8988T (cell line): ENCODE measurements at places on chromosomes 12 and 14.

DNA sequence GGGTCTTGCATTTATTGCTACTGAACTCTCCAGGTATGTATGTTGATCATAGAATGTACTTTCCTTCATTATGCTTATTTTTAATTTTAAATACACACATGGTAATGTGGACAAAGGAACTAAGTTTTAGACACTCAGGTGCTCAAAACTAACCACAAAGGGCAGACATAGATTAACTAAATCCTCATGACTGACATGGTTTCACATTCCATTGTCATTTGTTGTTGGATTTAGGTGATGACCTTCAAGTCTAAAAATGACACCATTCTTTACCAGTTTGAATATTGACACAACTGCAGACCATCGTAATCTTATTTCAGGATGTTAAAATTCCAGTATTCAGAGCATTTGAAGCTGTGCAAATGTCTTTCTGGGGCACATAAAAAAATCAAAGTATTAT lies 128.4 kb downstream of the BBS10 start:
- DNase-seq: no peak

DNA sequence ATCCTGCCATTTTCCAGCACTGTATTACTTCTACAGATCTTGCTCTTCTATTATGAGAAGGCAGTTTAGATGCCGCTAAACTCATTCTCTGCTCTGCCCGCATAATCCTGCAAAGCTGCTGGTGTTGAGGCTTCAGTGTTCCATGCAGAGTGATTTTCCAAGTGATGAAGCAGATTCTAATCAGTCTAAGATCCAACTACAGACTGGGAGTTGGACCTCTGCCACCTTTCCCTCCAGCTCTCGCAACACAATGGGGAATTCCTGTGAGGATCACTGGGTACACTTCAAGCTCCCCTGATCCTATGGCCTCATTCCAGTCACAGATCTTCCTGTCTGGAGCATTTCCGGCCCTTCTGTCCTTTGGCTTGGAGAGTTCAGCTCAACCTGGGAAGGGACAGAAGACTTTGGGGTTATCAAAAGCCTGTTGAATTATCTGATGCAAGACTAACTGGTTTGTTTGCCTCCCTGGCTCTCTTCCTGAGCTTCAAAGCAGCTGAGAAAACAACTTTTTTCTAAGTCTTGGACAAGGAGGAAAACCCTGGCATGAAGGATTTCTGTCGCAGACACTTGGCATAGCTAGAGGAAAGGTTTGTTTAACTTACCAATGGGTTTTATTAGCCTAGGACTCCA lies 333.9 kb downstream of the ZFP36L1 start:
- no peak for DNase-seq

GRCh38 chr14:22886500-22887259 lies 3.7 kb downstream of the REM2 start:
- no peak for DNase-seq

GRCh38 chr14:100034468-100034867 lies 30.8 kb upstream of the EVL start:
- no peak for DNase-seq

DNA sequence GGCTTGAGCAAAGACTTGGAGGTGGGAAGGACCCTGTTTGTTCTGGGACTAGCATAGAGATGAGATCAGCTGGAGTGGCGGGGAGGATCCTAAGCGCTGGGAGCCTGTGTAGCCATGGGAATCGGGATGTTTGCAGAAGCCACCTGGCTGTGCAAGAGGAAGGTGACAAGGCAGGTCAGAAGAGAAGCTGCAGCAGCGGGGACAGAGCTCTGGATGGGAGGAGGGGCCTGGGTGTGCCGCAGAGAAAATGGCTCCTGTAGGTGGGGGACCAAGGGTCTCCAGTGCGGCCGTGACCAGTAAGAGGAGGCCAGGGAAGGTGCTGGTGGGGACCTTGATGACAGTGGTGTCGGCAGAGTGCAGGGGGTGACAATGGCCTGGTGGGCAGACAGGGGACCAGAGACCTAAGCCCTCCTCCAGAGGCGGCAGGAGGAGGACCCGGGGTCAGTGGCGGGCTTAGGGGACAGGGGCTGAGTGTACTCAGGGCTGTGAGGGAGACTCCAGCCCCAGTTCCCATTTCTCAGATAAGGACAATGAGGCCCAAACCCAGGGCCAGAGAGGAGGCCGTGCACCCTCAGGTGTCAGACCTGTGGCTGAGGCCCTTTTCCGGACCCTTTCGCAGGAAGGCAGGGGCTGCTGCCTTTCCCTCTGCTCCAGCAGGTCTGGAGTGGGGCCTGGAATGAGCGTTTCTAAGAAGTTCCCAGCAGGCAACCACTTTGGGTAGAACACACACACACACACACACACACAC lies 206.6 kb upstream of the RTL1 start:
- DNase-seq: no peak

GRCh38 chr12:67701121-67701520 lies 52.6 kb downstream of the DYRK2 start:
- DNase-seq: no peak

- DNase-seq: no peak
These were observed 4.2 kb downstream of the HSPB8 start for GRCh38 chr12:119182701-119183493.

DNA sequence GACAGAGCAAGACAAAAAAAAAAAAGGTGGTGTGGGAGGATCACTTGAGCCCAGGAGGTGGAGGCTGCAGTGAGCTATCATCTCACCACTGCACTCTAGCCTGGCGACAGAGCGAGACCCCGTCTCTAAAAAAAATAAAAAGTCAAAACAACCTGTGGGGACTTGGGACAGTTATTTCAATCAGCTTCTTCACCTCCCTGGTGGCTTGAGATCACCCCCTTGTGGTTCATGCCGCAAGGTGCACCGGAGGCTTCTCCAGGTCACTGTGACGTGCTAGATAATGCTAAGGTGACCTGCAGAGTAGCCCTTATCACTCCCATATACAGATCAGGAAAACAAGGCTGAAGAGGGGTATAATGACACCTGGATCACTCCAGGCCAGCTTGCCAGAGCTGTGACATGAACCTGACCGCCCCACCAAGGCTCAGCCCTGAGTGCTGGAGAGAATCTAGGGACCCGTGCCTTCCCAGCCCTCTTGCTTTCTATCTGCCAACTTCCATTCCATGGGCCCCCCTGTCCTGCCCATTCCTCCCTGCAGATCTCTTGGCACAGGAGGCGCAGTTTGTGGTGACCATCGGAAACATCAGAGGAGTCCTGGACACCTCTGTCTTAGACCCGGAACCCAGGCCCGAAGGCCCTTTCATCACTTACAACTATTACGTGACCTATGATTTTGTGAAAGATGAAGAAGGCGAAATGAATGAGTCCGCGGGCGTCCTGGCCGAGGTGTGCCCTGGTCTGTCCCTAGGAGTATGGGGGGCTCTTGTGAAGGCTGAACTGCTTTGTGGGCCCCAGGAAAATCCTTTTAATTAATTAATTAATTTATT lies 8.1 kb downstream of the LRRC43 start:
- DNase-seq: peak; percentile 88

DNA sequence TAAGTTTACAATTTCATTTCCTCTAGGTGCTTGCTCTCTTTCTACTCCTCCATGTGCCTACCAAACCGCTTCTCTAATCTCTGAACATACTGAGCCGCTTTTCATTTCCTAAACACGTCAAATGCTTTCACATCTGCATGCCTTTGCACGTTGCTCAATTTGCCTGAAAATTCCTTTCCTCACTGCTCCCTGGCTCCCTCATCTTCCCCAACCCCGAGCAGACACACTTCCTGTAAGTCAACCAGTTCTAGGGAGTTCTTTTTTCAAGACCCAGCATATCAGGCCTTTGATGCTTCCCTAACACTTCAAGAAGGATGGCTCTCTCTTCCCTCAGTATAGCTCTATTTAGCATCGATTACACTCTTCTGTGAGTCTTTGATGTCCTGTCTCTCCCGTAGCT lies 50.3 kb downstream of the LMO3 start:
- no peak for DNase-seq

DNA sequence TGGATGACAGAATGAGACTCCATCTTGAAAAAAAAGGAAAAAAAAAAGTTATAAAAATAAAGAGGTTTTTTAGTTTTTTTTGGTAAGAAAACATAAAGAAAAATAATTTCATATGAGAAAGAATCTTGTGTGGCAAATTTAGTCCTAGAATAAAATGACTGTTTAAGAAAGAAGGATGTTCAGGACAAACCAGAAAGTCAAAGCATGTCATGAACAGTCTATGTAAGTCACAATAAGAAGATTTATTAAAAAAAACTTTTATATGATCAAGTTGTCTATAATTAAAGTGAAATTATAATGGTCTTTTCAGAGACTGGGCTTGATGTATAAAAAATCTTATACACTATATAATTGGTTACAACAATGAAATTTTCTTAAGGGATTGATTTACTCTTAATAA lies 68.1 kb upstream of the HECTD1 start:
- DNase-seq: no peak

DNA sequence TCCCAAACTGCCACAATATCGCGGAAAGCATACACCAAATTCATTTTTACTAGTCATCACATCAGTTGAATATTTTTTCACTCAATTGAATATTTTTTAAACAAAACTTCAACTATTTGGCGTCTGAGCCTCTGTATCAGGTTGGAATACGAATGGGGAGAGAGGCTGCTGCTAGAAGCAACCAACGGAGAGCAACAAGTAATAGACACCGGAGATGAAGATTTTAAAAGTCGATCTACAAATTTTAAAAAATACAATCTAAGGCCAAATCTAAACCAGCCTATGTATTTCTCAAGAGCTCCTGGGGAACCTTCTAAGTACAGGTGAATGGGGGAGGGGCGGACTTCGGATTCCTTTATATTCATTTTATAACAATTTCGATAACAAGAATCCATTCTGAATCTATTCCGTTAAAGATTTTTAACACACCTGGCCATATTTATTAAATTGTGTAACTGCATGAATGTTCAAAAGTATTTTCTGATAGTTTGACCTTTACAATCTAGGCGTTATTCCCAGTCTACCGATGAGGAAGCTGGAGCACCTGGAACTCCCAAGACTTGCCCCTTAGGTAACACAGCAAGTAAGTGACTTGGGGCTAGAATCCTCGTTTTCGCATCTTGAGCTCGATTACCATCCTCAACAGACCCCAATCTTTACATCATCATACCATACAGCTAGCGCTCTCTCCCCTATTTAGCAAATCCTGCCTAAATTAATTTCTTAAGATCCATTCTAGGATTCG lies 1.2 kb downstream of the GNPNAT1 start:
- DNase-seq: no peak

GRCh38 chr12:105977652-105978051 lies 161.1 kb downstream of the NUAK1 start:
- DNase-seq: no peak

GRCh38 chr14:72543341-72543740 lies 350.6 kb downstream of the DPF3 start:
- no peak for DNase-seq

DNA sequence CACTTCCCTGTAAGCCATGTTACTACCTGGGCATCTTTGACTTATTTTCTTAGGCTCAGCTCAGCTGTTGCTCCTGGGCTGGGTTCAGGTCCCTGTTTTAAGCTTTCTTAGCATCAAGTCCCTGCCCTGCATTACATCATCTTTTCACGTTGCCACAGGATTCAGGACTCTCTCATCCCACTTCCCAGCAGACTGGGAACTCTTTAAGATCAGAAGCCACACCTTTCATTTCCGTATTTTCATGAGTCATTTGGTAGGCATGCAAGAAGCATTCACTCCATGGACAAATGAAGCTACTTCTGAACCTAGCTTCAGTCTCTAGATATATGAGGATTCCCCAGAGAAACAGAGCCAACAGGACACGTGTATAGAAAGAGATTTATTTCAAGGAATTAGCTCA lies 726.8 kb downstream of the VRK1 start:
- DNase-seq: no peak

DNA sequence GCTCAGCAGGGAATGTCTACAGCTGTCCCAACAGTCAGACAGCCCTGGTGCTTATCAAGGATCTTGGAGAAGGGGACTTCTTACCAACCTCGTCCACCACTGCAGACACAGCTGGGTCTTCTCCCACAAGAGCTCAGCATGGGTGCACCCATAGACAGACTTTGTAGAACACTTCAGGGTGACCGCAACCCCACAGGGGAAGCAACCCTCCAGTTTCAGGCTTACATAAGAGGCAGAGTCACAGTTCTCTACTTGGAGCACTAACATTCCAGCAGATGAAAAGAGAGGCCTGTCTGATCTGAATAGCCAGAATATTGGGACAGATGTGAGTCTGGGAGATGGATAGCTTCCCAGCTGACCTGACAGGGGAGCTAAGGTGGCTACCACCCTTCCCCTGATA lies 3.5 kb upstream of the CLEC1A start:
- no peak for DNase-seq

- DNase-seq: no peak
These were observed 5.0 kb downstream of the REM2 start for GRCh38 chr14:22887990-22888378.

GRCh38 chr12:38527631-38528030 lies 211.1 kb downstream of the ALG10B start:
- DNase-seq: no peak

- no peak for DNase-seq
These were observed 209.3 kb upstream of the FOXN3 start for GRCh38 chr14:89626233-89626806.

DNA sequence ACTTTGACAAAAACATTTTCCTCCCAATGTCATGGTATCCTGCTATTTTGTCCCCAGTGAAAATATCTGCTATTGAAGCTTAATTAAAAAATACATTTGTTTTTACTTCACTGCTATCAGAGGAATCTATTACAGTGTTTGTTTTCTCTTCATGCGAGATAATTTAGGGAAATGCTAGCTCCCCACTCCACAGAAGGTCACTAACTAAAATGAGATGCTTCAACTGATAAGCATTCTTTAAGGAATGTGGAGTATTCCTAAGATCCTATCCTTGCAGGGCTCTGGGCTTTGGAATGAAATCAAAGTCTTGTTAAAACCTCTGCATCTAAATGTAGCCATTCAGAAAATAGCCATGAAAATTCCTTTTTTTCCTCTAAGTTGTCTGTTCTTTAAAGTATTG lies 39.5 kb downstream of the PAX9 start:
- no peak for DNase-seq

- no peak for DNase-seq
These were observed at the start of gene OLR1 for GRCh38 chr12:10171973-10172728. OLR1 (minus strand) TSS chr12:10172132; CDS start chr12:10172077, 55 bp downstream.

DNA sequence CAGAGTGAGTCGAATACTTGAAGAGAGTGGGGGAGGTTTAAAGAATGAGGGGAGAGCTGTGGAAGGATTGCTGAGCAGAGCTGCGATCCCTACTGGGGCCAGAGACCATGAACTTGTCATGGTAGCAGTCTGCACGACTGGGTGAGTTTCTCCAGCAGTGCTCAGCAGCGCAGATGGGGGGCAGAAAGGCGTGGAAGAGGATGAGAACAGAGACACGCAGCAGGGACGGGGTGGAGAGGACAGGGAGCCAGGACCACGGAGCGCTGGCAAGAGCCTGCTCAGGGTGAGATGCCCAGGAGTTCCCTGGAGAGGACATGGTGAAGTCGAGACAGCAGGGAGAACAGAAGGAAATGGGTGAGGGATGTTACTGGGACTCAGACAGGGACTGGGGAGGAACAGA lies 2.1 kb upstream of the AQP6 start:
- no peak for DNase-seq

GRCh38 chr14:52348279-52348678 lies 34.2 kb downstream of the PTGER2 start:
- no peak for DNase-seq
